ENCODE measurements at places on chromosomes 7 and 10.

- no peak for DNase-seq
These were observed 6.6 kb upstream of the EBF3 start for GRCh38 chr10:129970465-129971364.

- no peak for DNase-seq
These were observed 203.4 kb downstream of the KIF20B start for GRCh38 chr10:89904755-89905154.

- DNase-seq: no peak
These were observed 261.8 kb upstream of the KLF6 start for GRCh38 chr10:4046712-4047354.

DNA sequence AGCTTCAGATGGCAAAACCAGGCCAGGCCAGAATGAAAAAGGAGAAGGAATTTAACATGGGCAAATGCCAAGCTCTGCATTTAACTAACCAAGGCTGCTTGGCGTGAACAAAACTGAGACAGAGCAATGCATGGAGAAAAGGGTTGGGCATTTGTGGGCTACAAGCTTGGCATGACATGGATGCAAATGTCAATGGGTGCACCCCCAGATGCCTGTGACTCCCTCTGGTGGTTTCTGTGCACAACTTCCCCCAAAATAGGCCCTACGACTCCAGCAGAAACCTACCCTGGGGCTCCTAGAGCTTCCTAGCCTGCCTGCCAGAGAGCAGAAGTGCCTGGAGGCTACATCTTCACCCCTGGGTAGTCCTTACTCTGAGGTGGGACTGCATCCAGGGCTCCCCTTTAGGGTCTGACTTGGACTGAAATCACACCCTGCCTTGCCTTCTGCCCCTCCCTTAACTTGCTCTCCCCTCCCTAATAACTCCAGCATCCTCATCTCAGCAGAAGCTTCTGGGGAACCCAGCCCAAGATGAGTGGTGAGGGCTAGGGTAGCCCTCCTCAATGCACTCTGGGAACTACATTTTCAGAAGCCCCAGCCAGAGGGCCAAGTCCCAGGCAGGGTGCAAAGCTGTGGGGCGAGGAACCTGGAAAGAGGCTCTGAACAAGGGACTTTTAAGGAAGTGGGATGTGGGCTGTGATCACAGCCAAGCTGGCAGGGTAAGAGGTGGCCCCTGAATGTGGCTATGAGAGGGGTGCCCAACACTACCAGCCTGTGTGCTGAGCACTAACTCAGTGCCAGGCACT, 11.3 kb downstream of the GPRIN2 start:
- peak; percentile 2 for DNase-seq

DNA sequence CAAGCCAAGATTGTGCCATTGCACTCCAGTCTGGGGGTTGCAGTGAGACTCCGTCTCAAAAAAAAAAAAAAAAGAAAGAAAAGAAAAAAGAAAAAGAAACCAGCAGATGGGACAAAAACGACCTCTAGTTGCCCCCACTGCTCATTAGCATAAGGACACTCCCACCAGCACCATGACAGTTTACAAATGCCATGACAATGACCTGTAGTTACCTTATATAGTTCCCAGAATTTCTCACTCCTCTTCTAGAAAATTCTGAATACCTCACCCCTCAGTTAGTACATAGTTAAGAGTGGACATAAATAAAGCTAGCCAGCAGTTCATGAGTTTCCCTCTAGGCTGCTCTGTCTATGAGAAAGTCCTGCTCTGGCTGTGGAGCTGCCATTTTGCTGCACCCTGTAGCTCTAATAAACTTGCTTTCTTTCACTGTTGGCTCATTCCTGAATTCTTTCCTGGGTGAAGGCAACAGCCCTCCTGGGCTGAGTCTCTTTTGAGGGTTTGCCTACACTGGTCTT, 276.8 kb upstream of the AKR1E2 start:
- DNase-seq: no peak

DNA sequence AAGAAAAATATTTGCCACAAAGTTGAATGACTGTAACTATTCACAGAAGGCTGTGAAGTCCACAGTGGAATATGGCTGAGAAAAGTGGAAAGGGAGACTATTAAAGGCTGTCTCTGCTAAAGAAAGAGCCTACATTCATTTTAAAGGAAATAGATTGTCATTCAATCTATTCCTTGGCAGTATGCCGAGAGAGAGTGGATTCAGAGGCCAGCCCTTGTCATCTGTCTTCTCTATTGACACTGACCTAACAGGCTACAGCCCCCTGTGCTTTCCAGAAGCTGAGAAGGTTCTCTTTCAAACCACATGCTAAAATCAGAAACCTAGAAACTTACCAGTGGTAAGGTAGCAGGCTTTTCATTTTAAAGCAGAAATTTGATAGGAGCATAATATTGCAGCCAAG, 12.1 kb downstream of the ODAD2 start:
- DNase-seq: no peak

DNA sequence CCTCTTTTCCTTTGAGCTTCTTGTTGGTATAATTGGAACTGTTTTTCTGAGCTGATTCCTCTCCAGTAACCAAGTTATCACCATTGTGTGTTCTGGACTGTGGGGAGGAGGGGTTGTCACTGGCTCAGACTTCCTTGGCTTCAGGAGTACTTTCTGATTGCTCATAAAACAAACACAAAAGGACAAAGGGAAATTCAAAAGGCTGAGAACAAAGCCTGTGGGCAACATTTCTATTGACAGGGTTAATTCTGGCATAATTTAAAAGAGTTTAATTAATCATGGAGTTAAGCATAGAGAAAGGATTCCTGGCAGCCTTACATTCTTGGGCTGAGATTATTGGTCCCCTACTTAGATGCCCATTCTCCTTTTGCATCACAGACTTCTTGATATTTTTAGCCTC, 222.9 kb upstream of the KMT2E start:
- no peak for DNase-seq

DNA sequence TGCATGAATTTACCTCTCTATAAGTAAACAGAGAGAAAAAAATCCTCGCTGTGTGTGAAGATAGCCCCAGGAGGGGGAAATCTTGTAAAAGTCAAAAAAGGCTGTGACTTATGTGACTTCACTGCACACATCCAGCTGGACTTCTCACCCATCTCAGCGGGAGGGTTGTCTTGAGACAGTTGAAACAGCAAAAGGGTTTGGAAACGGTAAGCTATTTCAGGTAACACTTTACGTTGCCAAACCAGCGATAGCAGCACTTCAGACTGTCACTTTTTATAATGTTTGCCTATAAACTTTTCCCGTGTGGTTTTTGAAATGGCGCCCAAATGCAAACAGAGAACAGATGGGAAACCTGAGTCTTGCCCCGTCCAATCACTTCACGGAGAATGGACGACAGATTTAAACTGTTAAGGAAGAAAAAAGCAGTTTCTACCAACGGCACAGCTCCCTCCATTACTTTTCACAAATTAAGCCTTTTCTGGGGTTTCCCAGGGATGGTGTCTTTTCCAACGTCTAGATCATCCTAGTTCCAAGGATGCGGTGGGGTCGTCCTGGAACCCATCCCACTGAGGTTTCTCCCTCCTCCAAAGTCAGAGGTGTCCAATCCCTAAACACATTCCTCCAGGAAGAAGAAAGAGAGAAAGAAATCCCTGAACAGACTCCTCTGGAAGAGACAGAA, 25.2 kb downstream of the FGFR2 start:
- no peak for DNase-seq

DNA sequence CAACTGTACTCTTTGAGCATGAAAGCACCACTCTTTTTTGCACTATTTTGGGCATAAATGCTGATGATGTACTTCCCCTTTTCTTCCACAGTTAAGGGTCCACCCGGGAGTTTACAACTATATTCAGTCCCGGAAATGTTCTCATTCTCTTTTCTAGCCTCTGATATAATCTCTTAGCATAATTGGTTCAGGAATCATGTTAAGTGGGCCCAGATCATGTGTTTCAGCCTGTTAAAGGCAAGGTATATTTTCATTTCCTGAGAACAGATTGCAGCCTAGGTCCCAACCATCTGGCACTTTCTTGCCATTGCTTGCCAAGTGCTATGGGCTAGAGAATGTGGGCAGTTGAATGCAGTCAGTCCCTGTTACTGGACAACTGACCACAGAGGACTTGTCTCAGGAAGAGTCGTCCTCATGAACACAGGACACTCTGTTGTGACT, 111.4 kb upstream of the GLCCI1 start:
- DNase-seq: no peak

- no peak for DNase-seq
These were observed 92.1 kb upstream of the PODXL start for GRCh38 chr7:131648491-131648890.

DNA sequence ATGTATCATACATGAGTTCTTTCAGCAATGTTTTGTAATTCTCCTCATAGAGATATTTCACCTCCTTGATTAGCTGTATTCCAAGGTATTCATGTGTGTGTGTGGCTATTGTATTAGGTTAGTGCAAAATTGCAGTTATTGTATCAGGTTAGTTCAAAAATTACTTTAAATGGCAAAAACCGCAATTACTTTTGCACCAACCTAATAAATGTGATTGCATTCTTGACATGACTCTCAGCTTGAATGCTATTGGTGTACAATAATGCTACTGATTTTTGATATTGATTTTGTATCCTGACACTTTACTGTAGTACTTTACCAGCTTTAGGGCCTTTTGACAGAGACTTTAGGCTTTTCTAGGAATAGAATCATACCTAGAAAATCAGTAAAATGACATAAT, 297.4 kb downstream of the ZWINT start:
- DNase-seq: no peak

DNA sequence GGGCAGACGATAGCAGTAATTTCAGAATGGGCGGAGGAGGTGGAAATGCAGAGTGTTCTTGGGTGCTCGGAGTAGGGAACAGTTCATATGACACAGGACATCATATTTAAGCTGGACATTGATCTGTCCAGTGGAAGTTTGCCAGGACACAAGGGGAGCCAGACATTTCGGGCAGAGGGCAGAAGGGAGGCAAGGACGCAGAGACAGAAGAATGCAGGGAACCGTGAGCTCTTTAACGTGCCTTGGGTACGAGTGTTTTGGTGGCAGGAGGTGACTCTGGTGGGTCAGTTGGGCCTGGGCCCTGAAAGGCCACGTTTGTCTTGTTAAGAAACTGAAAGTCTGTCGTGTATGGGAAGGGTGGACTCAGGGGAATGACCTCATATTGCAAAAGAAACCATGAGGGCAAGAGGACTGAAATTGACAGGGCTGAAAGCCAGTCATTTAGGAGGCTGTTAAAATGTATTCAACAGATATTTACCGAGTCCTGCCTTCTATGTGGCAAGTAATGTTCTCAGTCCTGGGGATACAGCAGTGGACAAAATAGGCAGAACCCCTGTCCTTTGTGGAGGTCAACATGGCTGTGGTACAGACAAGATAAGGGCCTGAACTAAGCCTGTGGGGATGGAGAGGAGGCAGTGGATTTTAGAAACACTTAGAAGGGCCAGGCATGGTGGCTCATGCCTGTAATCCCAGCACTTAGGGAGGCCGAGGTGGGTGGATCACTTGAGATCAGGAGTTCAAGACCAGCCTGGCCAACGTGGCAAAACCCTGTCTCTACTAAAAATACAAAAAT, 2.2 kb downstream of the OPTN start:
- DNase-seq: no peak

- no peak for DNase-seq
These were observed 22.1 kb upstream of the PRKAR1B start for GRCh38 chr7:749140-749551.

GRCh38 chr10:132634241-132634946, 96.8 kb downstream of the INPP5A start:
- no peak for DNase-seq

DNA sequence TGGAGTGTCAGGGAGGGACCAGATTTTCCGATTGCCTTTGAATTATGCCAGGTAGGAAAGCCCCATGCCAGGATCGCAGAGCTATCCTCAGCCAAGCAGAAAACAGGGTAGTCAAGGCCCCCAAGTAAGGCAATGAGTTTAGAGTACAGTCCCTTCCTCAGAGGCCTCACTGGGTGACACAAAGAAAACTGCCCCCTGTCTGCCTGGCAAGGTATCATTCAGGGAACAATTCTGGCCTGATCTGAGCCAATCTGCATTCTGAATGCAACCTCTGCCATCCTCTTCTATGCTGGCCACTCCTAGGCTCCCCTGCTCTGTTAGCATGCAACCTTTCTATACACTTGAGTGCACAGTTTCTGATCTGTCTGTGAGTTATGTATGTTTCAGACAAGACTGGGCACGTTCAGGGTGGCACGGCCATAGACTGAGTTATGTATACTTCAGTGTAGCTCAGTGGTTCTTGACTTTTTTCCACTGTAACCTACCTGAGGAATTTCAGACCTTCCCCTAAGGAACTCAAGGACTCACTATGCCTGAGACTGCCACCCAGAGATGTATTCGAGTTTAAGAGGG, 336.8 kb downstream of the PLXNA4 start:
- DNase-seq: no peak

GRCh38 chr10:31341552-31341951, 22.5 kb downstream of the ZEB1 start:
- no peak for DNase-seq

- no peak for DNase-seq
These were observed 25.8 kb downstream of the AKR1E2 start for GRCh38 chr10:4851846-4852245.

- DNase-seq: no peak
These were observed 78.7 kb downstream of the HYCC1 start for GRCh38 chr7:22935269-22935668.

DNA sequence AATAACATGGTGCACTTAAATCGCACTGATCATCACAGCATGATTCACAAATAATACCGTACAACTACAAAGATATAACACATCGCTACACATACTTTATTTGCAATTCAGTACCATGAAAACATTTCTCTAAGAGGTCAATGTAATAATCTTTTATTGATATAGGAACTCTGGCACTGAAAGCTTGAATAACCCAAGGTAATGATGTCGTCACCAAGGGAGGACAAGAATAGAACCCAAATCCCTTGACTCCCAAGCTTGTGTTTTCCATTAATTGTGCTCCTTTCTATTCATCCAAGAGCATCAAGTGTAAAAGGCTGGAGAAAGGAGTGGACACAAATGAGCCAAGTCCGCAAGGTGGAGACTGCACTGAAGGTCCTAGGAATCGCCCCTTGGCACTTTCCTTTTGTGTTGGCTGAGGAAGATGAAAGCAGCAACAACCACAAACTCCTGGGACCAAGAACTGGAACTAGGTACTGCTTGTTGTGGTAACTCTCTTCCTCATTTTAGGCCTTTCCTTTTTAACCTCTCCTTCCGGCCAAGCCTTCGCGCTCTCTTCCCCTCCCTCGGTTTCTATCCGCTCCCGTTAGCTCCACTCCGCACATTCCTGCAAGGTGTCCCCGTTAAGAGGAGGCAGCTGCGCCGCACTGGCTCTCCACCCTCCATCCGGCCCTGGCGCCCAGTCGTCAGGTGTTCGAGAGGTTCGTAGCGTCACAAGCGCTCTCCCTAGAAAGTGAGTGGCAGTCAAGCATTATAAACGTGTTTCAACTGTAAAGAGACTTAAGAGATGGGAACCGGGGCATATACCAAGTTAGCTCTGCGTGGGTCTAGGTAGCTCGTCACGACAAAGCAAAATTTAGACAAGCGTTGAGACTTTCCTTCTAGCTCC, 1.0 kb upstream of the CBLL1 start:
- DNase-seq: no peak

Data from activated naive CD4-positive, alpha-beta T cell treated with Interleukin-2 at 50 U/mL for 16 hours (primary cell).